ENCODE measurements at places on chromosomes 6 and 20.

DNA sequence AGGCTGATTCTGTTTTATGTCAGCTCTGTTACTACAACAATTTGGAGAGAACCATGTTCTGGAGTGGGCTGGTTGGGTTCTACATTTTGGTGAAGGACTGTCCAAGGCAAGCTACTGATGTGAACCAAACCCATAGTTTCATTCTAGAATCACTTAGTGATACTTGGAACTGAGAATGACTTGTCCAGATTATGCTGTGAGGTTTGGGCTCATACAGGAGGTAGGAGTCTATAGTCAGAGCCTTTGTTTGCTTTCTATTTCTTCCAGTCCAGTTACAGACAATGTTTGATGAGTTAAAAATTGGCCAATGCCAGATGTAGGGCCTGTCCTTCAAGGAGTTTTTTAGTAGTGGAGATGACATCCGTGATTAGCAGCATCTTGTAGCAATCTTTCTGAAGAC lies 97.9 kb downstream of the LRRC1 start:
- DNase-seq, result no peak

GRCh38 chr20:6654513-6655252 lies 112.8 kb upstream of the BMP2 start:
- no peak for DNase-seq

DNA sequence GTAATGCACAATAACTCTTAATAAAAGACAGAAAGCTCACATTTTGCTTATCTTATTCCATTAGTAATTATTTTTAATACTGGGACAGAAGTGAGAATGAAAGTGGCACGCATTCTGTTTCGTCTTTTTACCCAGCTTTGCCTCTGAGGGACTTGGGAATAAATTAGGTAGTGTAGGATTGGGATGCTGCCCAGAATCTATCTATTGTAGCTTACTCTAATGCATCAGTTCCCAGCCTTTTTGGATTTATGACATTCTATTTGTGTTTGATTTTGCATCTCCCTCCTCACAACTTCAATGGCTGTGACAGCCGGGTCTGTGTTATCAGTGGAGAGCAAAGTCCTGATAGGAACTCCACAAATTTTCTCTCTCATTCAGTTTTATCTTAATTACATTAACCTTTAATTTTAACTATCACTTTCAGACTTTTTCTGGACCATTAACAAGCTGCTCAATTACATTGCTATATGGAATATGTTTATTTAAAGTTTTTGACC lies 62.9 kb upstream of the TULP4 start:
- DNase-seq, result no peak

- no peak for DNase-seq
Observed at GRCh38 chr6:154731296-154732218, 1.7 kb upstream of the SCAF8 start.

DNA sequence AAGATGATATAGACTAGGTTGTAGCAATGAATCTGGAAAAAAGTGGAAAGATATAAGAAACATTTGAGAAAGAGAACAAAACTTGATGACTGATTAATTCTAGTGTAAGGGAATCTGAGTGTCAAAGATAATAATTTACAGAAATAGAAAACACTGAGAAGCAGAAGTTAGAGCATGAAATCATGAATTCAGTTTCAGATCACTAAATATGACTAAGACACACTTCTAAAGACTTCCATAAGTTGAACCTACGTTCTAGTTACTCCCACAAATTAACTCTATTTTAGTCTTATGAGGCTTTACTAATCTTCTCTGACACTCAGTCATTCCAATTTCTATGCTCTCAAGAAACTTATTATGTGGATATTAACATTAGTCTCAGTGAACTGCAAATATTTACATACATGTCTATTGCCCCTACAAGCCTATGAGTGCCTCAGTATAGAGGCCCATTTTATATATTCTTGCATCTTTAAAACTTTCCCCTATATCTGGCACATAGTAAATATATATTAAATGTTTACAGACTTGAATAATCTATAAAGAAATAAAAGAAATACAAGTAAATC lies 30.4 kb downstream of the IBTK start:
- DNase-seq, result no peak

DNA sequence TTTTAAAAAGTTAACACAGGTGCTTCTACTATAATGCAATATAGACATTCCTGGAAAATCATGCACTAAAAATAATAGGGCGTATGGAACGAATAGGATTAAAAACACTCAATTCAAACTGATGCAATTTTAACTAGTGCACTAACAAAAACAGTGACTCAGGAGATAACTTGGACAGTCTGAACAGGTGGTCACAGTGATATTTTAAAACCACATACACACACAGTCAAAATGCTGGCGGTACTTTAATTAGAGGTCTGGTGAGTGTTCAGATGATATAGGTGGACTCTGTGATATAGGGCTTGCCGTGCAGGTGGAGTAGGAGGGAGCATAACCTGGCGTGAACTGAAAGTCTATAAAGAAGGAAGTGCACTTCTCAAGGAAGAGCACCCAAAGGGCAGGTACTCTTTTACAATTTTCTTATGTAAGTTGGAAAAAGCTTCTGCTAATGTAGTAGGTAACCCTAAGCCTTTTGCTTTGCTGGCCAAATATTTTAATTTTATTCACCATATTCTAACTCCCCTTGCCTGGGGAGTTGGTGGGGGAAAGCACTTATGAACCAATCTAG lies 41.9 kb upstream of the PLN start:
- no peak for DNase-seq

- no peak for DNase-seq
Observed at GRCh38 chr6:23747239-23747638, 378.8 kb upstream of the NRSN1 start.

Data from GM18507 (cell line).